Activated CD8-positive, alpha-beta memory T cell treated with anti-CD3 and anti-CD28 coated beads, Interleukin-2, amount 10 ng/mL, durations not matched to agents 7 days and 5 days (primary cell): ENCODE measurements at places on chromosomes 3 and 15. TPM values are rescaled to one million over a fixed set of nuclear protein-coding genes. Genes with fewer than 3 reads are reported as not detected.

CFAP100 gene
- not detected for total RNA-seq

DNA sequence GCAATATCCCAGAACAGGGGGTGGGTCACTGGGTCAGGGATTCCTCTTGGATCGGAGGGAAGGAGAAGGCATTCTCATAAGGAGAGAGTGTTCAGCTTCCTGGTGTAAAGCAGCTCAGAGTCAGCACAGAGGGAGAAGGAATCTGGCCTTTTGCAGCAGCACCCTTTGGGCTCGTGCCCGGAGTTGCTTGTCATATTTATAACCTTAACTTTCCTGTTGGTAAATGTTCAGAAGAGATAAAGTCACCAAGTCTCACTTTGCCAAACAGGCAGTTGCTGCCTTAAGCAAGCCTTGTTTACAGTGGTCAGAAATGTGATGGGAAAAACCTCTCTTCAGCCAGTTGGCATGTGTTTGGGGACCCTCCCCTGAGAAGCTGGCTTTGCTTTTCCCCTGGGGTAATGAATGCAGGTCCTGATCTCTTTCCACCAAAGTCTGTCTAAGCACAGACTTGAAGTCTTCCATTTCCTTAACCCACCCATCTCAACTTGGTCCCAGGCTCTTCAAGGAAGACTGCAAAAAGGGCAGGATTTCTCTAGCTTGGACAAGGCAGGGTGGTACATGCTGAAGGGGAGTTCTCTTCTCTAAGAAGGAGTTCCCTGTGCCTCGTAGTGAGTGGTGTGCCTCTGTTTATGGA lies 206.9 kb upstream of the BHLHE40 start:
- no peaks in the 10 kb centered on the region for H3K27me3 ChIP-seq
- no peak overlapping the region for H3K4me3 ChIP-seq
- no peak overlapping the region for H3K27ac ChIP-seq
- no peak for DNase-seq
- peaks cover 61% of the 10 kb centered on the region for H3K36me3 ChIP-seq

DNA sequence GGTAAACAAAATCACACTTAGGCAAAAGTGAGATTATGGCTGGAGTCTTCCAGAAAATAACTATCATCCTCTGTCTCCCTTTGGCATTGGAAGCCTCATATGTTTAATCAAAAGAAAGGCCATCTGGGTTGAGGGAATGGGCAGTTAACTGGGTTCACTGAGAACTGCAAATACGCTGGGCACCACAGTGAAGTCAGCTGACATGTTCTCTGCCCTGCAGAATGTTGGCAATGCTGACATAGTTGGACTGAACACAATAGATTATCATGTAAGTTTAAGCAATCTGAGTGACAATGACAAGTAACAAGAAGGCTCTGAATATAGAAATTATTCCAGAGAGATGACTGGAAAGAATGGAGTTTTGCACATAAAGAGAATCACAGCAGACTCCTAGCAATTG lies 43.8 kb upstream of the SLC25A26 start:
- H3K27ac ChIP-seq, result no peak overlapping the region
- no peak for DNase-seq
- H3K4me3 ChIP-seq, result no peak overlapping the region
- H3K4me1 ChIP-seq, result no peaks in the 10 kb centered on the region
- no peaks in the 10 kb centered on the region for H3K27me3 ChIP-seq

DNA sequence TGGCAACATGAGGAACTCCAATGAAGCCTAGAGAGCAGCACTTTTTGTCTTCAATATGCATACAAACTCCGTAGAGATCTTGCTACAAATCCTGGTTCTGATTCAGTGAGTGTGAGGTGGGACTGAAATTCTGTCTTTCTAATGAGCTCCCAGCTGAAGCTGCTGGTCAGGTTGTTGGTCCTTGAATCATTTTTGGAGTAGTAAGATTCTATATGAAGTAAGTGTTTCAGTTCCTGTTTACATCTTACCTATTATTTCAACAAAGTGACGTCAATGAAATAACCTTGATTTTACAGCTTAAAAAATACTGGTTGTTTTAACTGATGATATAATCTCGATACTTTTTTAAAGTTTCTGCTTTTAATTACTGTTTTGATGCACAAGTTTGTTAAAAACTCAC lies 33.9 kb downstream of the SHQ1 start:
- DNase-seq, result no peak
- no peaks in the 10 kb centered on the region for H3K27me3 ChIP-seq
- H3K4me3 ChIP-seq, result no peak overlapping the region
- no peak overlapping the region for H3K27ac ChIP-seq

DNA sequence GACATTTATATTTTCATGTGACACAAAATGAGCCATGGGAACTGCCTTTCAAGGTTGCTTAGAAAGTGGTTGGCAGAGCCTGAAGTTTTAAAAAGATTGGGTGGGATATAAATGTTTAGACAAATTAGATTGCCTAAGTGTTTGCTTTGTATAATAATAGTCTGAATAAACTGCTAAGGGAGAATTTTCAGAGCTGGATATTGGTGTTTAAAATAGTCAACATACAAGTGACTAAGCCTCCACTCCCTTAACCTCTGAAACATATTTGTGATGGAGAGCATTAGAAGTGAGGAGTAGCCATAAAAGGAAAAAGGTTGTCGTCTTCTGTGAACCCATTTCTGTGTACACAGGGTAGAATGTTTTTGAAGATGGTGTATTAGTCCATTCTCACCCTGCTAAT lies 201.6 kb downstream of the THSD4 start:
- H3K27ac ChIP-seq, result no peak overlapping the region
- no peaks in the 10 kb centered on the region for H3K4me1 ChIP-seq
- no peaks in the 10 kb centered on the region for H3K27me3 ChIP-seq
- no peak for DNase-seq
- H3K36me3 ChIP-seq, result no peaks in the 10 kb centered on the region

DNA sequence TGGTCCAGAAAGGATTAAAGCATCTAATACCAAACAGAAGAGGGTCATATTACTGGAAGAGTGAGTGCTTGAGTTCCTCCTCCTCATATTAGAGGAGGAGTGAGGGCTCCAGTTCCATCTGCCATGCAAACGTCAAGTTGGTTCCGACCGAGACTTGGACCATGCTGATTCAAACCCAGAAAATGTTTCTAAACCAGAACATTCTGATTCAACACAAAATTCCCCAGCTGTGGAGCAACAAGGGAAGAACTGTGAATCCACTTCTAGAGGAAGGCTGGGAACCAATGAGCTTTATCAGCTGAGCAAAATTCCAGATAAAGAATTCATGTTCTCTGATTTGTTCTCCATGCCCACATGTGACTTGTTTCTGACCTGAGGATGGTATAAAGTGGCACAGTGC lies 135.6 kb upstream of the WNT5A start:
- H3K4me1 ChIP-seq, result no peaks in the 10 kb centered on the region
- no peak overlapping the region for H3K27ac ChIP-seq
- H3K36me3 ChIP-seq, result no peaks in the 10 kb centered on the region
- no peak for DNase-seq

DNA sequence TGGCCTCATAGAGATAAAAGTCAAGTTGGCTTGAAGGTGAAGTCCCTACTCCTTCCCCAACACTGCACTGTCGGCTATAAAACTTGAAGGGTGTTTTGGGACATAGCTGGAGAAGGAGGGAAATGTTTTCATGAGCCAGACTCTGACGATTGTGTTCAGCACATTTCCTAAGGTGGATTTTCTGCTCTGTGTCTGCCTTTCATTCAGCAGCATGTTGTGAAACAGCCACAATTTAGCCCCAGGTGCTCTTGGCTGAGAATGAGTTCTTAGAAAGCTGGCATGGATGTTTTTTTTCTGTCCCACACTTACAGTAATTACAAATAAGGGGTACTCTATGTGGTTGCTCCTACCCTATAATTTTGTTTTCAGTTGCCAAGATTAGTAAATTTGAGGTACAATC lies 492.4 kb downstream of the MCTP2 start:
- no peak overlapping the region for H3K27ac ChIP-seq
- no peak overlapping the region for H3K4me3 ChIP-seq

GRCh38 chr15:70852501-70853317 lies 1.2 kb downstream of the LARP6 start:
- no peaks in the 10 kb centered on the region for H3K36me3 ChIP-seq
- DNase-seq, result no peak
- no peak overlapping the region for H3K27ac ChIP-seq
- H3K27me3 ChIP-seq, result peaks cover 73% of the 10 kb centered on the region

DNA sequence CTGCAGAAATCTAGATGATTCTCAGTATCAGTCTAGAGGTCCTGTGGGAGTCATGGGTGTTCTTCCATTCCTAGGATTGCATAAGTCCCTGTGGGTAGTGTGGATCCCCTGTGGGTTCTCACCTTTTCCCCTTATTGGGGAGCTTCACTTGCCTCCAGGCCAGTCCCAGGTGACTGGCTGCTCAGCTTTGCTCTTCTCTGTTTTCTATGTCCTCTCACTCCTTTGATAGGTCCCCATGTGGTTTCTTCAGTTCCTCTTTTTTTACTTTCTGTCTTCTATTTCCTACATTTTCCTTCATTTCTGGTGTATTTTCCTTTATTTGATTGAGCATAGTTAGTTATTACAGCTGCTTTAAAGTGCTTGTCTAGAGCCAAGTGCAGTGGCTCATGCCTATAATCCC lies 10.9 kb downstream of the TEX55 start:
- peaks cover 36% of the 10 kb centered on the region for H3K27me3 ChIP-seq
- DNase-seq, result no peak
- H3K4me3 ChIP-seq, result no peak overlapping the region

GRCh38 chr3:73405853-73406252 lies 218.9 kb downstream of the PDZRN3 start:
- no peaks in the 10 kb centered on the region for H3K4me1 ChIP-seq
- H3K4me3 ChIP-seq, result no peak overlapping the region
- no peak overlapping the region for H3K27ac ChIP-seq
- H3K36me3 ChIP-seq, result no peaks in the 10 kb centered on the region
- no peak for DNase-seq
- H3K27me3 ChIP-seq, result no peaks in the 10 kb centered on the region

NMNAT3 gene
- total RNA-seq, result 0.80 TPM

DNA sequence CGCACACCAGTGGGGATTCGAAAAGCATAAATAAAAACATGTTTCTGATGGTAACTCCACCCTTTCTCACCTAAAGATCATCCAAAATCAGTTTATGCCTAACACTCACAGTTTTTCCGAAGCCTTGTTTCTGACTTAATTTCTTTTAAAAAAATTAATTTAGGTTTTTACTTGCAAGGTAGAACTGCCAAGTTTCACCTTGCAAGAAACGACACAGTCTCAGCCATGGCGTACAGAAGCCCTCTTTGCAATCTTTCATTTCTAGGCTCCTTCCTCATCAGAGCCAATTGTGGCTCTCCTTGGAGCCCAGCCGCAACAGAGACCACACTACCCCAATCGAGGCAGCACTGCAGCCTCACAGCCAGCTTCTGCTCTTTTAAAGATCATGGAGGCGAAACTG lies 31.0 kb upstream of the FEZF2 start:
- H3K4me3 ChIP-seq, result no peak overlapping the region
- no peak for DNase-seq

GRCh38 chr3:133938770-133939462 lies 43.2 kb upstream of the RAB6B start:
- H3K4me3 ChIP-seq, result no peak overlapping the region
- H3K27me3 ChIP-seq, result no peaks in the 10 kb centered on the region
- H3K27ac ChIP-seq, result no peak overlapping the region
- no peak for DNase-seq
- no peaks in the 10 kb centered on the region for H3K36me3 ChIP-seq

TM6SF1 gene
- 22.4 TPM for total RNA-seq

DNA sequence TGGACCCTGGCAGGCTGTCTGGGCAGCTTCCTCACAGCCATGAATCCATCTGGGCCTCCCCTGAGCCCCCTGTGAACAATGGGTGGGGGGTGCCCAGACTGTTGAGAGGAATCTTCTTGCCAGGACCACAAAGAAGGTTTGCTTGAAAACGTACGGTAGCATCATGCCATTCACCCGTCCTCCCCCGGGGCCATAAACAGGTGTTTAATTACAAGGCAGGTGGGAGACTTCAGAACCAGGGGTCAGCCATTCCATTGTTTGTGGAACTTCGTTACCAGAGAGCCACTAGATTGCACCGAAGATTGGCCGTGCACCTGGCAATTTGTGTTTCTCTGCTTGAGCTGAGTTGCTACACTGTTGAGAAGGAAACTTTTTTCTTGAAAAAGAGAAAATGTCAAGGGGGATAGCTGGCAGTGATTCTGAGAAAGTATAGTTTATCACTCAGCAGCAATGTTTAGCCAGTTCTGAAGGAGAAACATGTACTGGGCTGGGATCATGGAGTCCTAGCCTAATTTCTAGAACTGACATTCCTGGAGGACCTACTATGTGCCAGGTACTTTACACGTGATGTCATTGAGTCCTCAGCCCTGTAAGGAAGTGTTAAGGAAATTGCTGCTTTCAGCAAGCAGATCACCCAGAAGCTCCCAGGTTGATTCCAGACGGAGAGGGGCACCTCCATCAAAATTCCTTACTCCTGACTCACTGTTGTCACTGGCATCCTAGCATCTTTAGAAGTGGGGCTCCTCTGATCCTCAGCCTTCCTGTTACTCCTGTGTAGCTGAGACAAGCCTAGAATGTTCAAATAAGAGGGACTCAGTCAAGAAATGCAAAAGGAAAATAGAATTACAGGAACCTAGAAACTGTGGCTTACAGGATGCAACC lies 103.8 kb upstream of the UBE2E1 start:
- H3K27me3 ChIP-seq, result peaks cover 3% of the 10 kb centered on the region
- H3K27ac ChIP-seq, result no peak overlapping the region
- H3K4me1 ChIP-seq, result no peaks in the 10 kb centered on the region
- H3K4me3 ChIP-seq, result no peak overlapping the region

GRCh38 chr3:188241883-188242282 lies 87.9 kb downstream of the LPP start:
- H3K4me1 ChIP-seq, result peaks cover 4% of the 10 kb centered on the region
- no peaks in the 10 kb centered on the region for H3K27me3 ChIP-seq
- H3K27ac ChIP-seq, result no peak overlapping the region
- H3K4me3 ChIP-seq, result no peak overlapping the region
- no peak for DNase-seq

ACAN gene
- total RNA-seq, result not detected

DNA sequence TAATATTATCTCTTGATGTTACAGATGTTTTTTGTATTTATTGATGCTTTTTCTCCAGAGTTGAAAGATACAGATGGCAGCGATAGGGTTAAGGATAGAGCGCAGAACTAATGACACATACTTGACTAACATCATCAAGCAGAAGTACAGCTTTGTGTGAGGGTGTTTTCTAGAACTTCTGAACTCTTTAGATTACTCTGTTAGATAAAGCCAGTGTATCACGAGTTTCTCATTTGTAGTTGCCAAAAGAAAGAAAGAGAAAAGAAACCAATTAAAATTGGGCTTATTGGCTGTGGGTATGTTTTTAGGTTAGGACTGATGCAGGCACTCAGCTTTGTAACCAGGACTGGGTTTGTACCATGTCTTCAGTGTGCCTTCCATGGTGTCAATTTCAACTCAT lies 6.6 kb upstream of the GPR171 start:
- no peaks in the 10 kb centered on the region for H3K27me3 ChIP-seq
- peak overlapping the region; percentile 90 for H3K27ac ChIP-seq
- H3K36me3 ChIP-seq, result peaks cover 2% of the 10 kb centered on the region

CCR1 gene
- 55.6 TPM for total RNA-seq

- DNase-seq, result no peak
- no peaks in the 10 kb centered on the region for H3K4me1 ChIP-seq
- H3K4me3 ChIP-seq, result no peak overlapping the region
- no peak overlapping the region for H3K27ac ChIP-seq
These were observed 118.3 kb upstream of the GALNT15 start for GRCh38 chr3:16056217-16056616.

- H3K4me1 ChIP-seq, result peaks cover 4% of the 10 kb centered on the region
- H3K27ac ChIP-seq, result no peak overlapping the region
- DNase-seq, result no peak
- no peaks in the 10 kb centered on the region for H3K36me3 ChIP-seq
- H3K4me3 ChIP-seq, result no peak overlapping the region
These were observed 2.0 kb upstream of the NR1I2 start for GRCh38 chr3:119779731-119780383.

- H3K4me3 ChIP-seq, result no peak overlapping the region
- no peak overlapping the region for H3K27ac ChIP-seq
- no peaks in the 10 kb centered on the region for H3K27me3 ChIP-seq
- peaks cover 17% of the 10 kb centered on the region for H3K4me1 ChIP-seq
- no peak for DNase-seq
These were observed 103.1 kb downstream of the LRIG1 start for GRCh38 chr3:66397745-66398144.
